Stimulated activated CD4-positive, alpha-beta T cell treated with anti-CD3 and anti-CD28 coated beads, Interleukin-1b, Interleukin-23, amount 100 ng/mL, for 4 hours (primary cell): ENCODE measurements at places on chromosomes 7 and 10.

DNA sequence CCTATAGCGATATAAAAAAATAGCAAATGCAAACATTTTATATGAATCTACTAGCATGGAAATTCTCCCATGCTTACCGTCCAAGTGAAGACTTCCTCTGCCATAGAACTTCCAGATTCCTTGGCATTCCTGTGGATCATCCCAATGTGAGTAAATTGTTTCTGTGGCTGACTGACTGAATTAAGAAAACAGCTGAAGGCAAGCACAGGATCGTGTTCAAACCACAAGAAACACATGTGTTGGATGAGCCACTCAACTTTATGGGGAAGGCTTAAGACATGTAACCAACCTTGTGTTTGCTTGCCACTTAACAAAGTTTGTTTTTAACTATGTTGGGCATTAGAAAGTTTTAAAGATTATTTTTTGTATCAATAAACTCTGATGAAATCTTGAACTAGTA is 2.6 kb upstream of the MYPN start:
- no peak for DNase-seq

DNA sequence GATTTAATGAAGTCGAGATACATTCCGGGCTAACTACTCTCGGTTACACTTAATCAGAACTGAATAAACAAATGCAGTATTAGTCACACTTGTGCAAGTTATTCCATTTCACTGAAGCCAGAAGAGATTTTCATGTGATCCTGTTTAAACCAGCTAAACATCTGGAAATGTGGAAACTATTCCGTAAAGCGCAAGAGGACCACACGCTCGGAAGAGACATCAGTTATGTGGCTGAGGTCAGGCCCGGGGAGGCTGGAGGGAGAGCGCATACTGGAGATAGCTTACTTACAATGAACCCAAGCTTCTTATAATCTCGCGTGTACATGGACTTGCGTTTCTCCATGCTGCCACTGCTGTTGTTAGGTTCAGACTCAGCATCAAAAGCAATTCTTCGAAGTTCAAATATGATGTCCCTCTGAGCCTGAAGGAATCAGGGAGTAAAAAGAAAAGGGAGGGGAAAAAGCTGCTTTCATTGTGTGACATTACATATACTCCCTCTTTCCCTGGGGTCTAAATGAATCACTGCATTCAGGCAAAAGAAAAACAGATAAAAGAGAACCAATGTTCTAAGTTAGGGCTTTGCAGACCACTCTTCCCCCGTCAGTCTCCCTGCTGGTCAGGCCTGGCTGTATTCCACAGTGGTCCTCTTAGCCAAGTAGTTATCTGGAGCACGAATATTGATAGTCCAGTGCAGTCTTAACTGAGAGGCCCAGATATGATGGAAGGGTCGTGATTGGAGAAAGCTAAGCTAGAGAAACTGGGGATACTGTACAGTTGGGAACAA is 237.4 kb downstream of the ELMO1 start:
- no peak for DNase-seq

- no peak for DNase-seq
Observed at GRCh38 chr10:22615819-22616499, 98.4 kb downstream of the PIP4K2A start.

- DNase-seq, result no peak
Observed at GRCh38 chr10:130045801-130046321, 64.8 kb downstream of the C10orf143 start.

DNA sequence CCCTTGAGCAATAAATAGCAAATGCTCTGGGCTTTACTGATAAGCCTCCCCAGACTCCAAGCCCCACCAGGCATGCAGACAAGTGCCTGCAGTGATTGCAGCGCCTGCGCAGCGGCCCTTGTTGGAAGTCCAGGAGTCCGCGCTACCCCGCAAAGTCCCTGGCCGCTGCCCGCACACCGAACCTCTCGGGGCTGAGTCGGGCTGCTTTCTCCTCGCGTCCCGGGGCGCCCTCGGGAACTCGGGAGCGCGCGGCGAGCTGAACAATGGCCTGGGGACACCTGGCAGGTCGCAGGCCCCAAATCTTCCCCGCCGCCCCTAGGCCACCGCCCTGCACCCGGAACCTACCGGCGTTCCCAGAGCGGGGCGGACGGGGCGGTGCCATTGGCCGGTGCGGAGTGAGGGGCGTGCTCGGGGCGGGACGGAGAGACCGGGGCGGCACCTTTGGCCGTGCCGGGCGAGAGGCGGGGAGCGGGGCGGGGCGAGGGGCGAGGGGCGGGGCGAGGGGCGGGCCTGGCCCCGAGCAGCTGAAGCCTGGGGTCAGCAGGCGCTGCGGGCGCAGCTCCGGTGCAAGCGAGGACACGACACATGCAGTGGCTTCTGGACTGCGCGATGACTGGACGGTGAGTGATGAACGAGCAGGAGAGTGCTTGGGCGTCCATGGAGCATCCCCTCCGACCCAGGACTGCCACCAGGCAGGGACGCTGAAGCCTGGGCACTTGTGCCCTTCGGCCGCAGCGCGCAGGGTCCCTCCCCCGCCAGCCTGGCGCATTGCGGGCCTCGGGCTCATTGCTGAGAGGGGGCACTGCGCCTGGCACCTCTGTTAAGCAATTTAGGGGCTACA is at the start of gene RASSF4:
Gene RASSF4 (plus strand): TSS at position 556 of the 841 bp plus-strand sequence. CDS start 10,401 bp downstream, outside the sequence.
- peak; percentile 83 for DNase-seq

DNA sequence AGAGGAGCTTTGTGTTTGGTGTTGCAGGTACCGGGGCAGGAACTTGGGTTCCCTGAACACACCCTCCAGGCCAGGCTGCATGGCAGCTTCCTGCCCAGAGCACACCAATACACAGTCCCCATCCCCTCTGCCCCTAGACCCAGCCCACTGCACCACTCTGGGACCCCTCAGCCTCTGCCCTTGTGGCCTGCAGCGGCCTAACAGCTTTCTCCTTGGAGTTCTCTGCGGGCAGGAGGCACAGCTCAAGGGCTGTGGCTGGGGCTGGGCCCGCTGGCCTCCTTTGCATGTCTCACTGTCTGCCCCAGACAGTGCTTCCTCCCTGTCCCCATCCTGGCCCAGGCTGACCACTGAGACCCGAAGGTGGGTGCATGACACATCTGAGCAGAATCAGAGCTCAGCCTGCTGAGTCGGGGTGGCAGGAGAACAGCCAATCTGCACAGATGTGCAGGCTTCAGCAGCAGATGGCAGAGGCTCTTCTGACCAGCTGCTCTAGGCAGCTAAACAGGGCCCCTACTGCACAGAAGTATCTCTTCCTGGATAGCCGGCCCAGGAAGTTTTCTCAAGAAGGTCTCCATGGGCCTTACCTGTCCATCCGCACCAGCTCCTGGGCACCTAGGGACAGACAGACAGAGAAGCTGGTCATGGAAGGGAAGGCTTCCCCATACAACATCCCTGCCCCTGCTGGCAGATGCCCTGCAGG is 20.8 kb downstream of the VSIR start:
- DNase-seq, result no peak

- no peak for DNase-seq
Observed at GRCh38 chr10:21056461-21056860, 159.3 kb upstream of the NEBL start.

- DNase-seq, result no peak
Observed at GRCh38 chr10:12489357-12489756, 140.0 kb downstream of the CAMK1D start.

DNA sequence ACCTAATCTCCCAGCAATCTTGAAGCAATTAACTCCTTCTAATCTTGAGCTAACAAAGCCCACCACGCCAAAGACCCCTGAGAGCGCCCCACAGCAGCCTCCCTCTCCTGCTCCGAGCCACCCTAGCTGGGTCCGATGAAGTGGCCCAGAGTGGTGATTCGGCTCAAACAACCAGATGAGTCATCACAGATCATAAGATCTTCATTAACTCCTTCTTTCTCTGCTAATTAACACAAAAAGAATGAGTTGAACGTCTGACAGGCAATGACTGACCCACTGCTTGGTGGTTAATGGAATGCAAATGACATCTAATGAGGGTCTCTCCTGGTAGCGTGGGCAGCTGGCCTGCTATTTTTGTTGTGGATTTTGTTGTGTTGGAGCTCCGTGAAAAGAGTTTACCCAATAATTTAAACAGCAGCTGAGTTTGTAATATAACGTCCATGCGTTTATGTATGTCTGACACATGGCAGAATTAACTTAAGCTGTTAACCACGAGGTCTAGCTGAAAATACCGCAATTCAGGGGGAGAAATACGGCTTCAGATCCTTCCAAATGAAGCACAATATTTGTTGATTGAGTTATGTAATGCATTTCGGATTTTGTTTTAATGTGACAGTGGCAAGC is 161.4 kb downstream of the RAB11FIP2 start:
- no peak for DNase-seq

- no peak for DNase-seq
Observed at GRCh38 chr7:49845626-49846025, 72.2 kb downstream of the VWC2 start.

DNA sequence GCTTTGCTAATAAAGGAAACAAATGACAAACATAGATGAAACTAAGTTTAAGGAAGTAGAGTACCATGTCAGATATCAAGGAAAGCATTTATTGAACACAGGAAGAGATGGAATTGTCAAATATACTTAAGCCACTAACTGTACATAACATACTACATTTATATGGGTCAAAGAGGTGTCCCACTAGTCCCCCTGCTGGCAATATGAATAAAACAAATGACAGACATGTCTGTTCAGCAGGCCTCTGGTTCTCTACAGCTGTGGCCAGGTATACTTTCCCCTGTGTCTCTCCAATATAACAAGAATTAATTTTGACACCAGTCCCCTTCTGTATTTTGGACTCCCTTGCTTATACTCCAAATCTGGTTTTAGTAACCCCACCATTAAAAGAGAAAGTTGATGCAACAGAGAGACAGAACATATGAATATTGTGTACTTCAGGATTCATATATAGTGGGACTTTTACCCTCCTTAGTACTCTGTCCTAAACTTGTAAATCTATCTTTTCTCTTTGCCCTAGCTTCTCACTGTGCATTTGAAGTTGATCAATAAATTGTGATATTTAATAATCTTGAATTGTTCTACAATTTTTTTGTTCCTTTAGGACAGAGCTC is 42.9 kb downstream of the CD36 start:
- DNase-seq, result no peak

GRCh38 chr7:127731431-127732080 is 79.6 kb downstream of the SND1 start:
- no peak for DNase-seq

DNA sequence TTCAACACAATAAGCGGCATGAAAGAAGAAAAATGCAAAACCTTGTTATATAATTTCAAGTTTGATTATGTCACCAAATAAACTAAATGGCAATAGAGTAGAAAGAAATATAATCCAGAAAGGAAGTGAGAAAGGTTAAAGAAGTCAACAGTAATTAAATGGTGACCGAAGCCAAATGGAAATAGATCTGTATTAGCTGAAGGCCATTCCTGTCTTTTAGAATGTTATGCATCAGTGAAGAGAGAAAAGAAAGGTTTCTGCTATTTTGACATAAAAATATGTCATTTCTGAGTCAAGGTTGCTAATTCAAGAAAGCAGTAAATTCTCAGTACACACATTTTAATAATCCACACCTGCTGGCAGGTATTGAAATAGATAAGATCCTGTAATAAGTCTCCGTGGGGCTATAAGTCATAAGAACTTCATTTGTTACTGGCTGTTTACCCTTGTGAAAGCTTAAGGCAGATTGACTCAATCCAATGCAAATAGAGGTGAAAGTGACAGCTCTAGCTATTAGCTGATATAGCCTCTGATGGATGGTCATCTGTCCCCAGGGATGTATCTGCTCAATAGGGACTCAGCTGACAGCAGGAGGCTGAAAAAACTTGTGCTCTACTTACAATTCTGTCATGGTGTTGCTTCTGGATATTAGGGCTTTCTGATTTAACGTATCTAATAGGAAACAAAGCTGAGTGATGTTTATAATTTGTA is 152.1 kb downstream of the FZD1 start:
- no peak for DNase-seq

- no peak for DNase-seq
Observed at GRCh38 chr10:89250865-89251408, 638 bp downstream of the LIPA start.

DNA sequence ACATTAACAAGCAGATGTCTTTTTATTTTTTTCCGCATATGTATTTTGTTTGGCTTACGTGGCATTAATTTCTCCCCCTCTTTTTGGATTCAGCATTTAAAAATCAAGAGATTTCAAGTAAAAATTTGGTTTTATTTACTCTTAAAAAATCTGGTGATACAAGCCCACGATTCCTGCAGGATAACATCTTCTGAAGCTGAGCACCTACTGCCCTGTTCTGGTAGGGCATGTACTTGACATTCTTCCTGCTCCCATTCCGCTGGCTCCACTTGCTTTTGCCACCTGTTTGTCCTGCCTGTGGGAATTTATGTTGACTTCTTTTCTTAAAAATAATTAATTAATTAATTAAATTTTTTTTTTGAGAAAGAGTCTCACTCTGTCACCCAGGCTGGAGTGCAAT is 105.2 kb upstream of the SLC25A13 start:
- no peak for DNase-seq

DNA sequence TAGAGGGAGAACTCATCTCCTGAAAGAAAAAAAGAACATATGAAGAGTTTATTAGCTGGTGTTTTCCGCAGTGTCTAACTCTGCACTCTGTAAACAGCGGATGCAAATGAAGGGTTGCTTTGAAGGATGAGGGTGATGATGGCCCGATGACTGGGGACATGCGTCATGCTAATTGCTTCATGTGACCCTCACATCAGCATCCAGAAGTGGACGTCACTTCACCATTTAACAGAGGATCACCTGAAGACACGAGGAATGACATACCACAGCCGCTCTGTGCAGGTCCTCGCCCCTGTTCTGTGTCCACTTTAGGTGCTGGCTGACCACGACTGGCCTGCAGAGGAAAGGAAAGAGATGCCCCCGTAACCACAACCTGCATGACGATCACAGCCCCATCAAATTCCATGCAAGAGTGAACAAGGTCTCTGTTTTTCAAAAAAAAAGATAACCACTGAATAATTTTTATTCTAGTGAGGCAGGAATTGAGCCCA is 82.9 kb downstream of the KLF6 start:
- no peak for DNase-seq

DNA sequence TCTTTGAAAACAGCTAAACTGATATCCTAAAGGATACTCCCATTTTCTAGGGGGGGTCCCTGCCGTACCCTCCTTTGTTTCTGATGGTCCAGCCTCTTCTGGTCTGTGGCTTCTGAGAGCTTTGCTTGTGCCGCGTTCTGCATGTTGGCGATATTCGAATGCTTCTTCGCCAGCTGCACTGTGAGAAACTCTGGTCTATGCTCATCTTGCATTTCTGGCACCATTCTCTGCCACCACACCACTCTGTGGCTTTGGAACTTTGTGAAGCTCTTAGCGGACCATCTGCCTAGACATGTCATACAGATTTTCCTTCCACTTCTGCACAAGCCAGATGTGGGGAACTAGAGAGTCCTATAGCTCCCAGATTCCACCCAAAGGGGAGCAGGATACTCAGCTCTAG is 197.2 kb downstream of the REEP3 start:
- DNase-seq, result no peak

GRCh38 chr7:52080493-52080892 is 763.9 kb upstream of the COBL start:
- no peak for DNase-seq

GRCh38 chr7:136947347-136947746 is 78.9 kb downstream of the CHRM2 start:
- DNase-seq, result no peak
